ENCODE measurements at places on chromosomes 4 and X. TPM values are rescaled to one million over a fixed set of nuclear protein-coding genes. Genes with fewer than 3 reads are reported as not detected.

The PAGE4 gene
- total RNA-seq: not detected

The SRPX gene
- total RNA-seq: 9.4 TPM

The ERCC6L gene
- total RNA-seq: 1.0 TPM

The ADGRG2 gene
- 6.4 TPM for total RNA-seq

The ANOS1 gene
- total RNA-seq: 0.05 TPM

The FHIP1A gene
- 19.8 TPM for total RNA-seq

The MAGEC3 gene
- total RNA-seq: not detected

The MAGEB2 gene
- total RNA-seq: not detected

The GAGE12E gene
- not detected for total RNA-seq

The PGAM4 gene
- not detected for total RNA-seq

The PF4V1 gene
- total RNA-seq: not detected

The FRG2 gene
- total RNA-seq: not detected

GRCh38 chr4:82284475-82284857 lies 89.3 kb downstream of the HNRNPD start:
- DNase-seq: no peak

DNA sequence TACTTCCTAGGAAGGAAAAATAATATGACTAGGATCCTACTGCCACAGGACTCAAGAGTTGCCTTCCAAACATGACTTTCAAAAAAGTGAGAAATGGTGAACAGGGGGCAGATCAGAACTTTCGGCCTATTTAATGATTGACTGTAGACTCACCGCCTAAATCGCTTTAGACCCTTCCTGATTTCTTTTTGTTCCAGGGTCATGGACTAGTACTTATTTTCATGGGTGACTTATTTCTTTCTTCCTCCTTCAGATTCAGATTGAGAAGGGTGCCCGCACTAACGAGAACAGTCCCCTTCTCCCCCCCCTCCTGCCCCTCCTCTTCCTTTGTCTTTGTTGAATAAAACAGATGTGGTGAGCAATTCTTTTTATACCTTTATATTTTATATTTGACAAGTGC lies 48.0 kb upstream of the KLHL8 start:
- no peak for DNase-seq

DNA sequence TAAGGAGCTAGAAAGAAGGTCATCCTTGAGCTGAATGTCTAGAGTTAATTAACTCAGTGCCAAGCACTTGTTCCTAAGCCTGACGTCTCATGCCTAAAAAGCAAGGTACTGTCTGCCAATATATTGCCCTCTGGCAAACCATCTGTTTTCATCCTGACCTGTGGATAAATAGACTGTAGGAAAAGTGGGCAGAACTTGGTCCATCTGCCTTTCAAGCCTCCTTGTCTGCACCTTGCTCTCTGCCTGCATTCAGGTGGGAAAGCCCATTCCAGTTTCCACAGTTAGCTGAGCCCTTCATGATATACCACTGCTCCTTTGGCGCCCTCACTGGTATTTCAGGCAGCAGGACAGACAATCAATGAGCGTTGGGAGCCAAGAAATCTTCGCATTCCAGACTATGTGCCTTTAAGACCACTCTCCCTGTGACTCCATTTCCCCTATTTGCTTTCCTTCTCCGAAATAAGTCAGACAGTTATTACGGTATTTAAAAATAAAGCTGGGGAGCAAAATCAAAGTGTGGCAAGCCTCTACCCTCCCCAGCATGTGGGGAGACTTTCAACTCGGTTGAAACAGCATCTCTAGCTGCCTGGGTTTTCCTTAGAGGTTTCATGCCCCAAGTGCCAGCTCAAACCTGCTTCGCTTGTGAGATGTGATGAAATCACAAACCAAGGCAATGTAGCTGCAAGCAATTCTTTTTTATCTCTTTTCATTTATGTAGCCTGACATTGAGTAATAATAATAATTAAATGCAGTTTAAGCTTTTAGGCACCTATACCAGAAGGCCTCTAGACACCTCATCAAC lies 2.5 kb upstream of the CCDC149 start:
- no peak for DNase-seq

- no peak for DNase-seq
Observed at GRCh38 chr4:53131562-53131925, 234.3 kb downstream of the SCFD2 start.

GRCh38 chrX:18937173-18937572 lies 46.7 kb downstream of the PHKA2 start:
- DNase-seq: no peak

DNA sequence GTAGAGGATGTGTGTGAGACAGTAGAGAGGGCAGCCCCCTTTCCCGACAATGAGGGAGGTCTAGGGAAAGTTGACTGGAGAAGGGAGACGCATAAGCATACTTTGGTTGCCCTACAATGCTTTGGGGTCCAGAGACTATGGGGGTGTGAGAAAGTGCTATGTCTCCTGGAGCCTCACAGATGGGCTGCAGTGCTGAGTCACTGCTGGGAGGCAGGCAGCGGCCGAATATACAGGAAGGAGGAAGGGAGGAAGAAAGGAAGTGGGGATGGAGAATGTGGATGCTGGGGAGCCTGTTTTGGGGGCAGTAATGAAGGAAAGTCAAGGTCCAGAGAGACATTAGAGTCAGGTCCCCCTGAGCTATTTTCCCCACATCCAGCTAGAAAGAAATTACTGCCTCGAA lies 12.7 kb downstream of the DRP2 start:
- DNase-seq: no peak

GRCh38 chr4:98749206-98749605 lies 90.8 kb upstream of the TSPAN5 start:
- DNase-seq: no peak

DNA sequence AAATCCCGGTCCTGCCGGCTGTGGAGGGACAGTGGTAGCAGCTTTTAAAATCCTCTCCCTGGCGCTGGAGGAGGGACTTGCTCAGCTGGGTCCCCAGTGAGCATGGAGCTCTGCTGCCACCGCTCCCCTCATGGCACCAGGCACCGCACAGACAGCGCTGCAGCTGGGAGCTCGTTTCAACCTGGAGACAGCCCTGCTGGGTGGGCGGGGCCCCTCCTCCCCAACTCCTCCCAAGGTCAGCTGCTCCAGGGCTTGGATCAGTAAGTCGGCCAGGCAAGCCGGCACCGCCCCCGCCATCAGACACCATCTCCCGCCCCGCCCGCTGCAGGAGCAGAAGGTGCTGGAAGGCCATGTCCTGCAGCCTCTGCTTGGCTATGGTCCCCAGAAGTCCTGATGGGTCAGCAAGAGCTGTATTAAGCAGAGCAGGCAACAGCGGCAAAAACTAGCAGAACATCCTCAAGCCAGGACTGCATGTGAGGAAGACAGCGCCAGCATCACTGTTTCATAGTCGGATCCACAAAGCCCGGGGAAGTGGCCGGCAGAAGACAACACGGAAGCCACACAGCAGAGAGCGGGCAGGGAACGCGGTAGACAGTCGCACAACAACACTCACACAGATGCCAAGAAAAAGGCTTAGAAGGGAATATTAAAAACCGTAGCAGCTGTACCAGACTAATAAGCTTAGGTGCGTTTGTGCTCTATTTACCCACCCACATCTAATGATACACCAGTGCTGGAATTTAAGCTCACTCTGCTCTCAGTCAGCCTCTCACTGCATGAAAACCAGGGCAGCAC lies 16.2 kb downstream of the ZFYVE28 start:
- DNase-seq: peak; percentile 68

- no peak for DNase-seq
Observed at GRCh38 chr4:20486433-20486832, 213.8 kb upstream of the PACRGL start.

GRCh38 chr4:76201276-76201675 lies 12.3 kb downstream of the SCARB2 start:
- no peak for DNase-seq

DNA sequence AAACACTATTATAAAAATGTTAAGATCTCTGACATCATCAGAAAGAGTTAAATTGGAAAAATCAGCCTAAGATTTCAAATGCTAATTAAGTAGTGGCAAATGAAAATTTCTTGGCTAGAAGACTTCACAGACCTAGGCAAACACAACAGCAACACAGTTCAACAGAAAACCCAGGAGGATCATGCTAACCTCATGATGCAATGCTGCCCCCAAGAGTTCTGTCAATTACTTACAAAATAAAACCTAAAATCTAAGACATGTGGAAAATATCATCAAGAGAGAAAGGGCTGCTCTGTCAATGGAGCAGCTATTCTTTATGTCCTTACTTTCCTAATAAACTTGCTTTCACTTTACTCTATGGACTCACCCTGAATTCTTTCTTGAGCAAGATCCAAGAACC lies 21.0 kb downstream of the S100G start:
- DNase-seq: peak; percentile 57

DNA sequence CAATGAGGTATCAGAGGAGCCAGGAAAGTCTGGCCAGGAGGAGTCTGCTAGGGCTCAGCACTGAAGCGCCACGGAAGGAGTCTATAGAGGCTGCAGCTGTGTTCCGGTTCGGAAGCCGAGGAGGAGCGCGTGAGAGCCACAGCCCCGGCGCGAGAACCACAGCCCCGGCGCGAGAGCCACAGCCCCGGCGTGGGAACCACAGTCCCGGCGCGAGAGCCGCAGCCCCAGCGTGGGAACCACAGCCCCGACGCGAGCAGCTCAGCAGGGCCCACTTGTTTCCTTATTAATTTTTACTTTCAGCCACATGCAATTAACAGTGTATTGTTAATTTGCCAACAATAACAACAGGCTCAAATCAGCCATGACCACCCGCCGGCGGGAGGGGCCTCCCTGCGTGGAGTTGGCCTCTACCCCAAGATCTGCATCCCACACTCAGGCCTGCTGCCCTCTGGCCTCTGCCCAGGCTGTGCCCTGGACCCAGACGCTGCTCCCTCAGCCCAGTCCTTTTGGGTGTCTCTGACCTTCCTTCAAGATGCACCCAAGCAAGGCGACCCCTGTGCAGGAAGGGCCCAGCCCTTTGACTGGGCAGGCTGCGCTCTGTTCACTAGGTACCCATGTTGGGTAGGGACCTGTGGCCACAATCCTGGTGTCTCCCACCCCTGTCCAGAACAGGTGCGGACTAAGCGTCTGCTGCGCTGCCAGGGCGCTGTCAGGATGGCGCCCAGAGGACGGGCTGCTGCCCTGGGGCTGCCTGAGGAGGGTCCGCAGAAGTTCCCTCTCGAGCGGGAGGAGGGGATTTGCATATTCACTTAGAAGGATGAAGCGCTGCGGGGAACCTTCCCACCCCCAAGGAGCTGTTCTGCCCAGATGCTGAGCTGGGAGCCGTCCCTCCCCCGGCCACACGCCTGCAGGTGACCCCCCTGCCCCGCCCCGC lies 113.8 kb downstream of the ADRA2C start:
- DNase-seq: no peak

- DNase-seq: no peak
Observed at GRCh38 chr4:76310683-76311082, 4.2 kb downstream of the STBD1 start.

DNA sequence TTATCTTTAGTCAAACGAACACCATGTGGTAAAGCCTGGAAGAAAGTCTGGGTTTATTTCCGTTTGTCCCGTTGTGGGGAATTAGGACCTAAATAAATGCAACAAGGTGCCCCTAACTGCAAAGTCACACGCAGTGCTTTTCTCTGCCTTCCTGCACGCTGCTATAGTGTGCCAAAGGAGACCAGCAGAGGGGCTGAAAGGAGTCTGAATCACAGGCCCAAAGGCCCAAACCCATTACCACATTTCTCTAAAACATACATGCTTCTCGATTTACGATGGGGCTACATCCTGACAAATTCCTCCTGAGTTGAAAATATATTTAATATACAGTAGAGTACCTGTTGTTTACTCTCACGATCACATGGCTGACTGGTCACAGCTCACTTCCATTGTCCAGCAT lies 4.5 kb downstream of the VEGFC start:
- no peak for DNase-seq

DNA sequence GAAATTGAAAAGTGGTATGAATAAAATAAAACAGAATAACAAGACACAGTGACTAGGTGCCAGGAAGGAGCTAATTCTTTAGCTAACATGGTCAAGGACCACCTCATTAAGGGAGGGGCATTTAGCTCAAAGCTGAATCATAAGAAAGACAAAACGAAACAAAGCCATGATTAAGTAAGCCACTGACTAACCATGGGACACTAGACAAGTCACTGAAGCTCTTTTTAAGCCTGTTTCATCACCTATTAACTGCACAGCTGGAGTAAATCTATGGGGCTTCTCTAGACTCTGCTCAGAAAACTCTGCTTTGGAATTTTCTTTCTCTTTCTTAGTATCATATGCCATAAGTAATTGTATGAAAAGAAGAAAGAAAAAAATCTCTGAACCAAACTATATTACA lies 49.8 kb upstream of the C1QTNF7 start:
- DNase-seq: no peak

DNA sequence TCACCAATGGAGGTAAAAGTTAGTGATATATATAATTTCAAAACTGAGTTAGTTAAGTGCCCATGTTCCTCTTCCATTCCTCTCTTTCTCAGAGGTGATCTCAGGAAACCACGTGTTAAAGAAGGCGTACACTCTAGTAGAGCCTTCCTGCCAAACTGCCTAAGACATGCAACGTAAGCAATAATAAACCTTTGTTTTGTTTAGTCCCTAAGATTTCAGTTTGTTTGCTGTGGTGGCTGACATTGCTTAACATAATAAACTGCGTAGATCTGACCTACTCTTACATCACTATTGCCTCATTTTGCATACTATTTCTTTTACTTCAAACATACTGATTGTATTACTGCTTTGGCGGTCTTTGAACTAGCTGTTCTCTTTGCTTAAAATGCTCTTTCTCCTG lies 99.2 kb downstream of the JADE1 start:
- DNase-seq: peak; percentile 22

- no peak for DNase-seq
Observed at GRCh38 chr4:71604785-71605184, 179.1 kb downstream of the GC start.

DNA sequence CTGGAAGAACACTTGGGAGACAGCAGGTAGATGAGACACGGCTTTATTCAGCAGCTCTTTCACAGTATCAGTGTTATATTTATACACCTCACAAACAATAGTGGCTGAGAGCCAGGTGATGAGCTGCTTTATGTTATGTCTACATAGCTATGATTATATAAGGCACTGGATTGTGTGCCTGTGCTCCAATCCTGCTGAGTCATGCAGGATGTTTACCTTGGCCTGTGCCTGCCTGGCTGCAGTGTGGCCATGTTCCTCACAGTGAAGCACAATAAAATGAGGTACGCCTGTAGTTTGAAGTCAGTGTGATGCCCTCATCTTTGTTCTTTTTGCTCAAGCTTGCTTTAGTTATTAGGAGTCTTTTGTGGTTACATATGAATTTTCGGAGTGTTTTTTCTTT lies 31.3 kb downstream of the CXCL13 start:
- DNase-seq: peak; percentile 97

Measured in MCF 10A (cell line).